ENCODE measurements at places on chromosomes 3 and 15.

GRCh38 chr15:97652700-97653167, 307.8 kb upstream of the ARRDC4 start:
- DNase-seq, result peak; percentile 47

GRCh38 chr3:24522146-24522579, 27.5 kb upstream of the THRB start:
- no peak for DNase-seq

DNA sequence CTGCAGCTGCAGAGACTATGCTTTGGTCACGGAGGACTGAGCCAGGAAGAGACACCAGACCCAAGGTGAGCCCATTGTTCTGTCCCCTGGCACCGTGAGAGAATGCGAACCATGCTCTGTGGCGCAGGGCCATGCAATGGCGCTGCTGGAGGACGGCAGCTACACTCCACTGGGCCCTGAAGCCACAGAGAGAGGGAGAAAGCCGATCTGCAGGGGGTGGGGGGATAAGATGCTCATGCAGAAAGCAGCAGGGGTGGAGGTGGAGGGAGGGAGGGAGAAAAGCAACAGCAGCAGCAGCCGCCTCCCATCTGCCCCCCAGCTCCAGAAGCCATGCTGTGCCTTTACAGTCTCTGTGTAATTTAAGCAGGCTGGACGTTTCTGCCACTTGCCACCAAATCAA, 5.3 kb downstream of the BDH1 start:
- DNase-seq, result no peak

GRCh38 chr15:64586984-64587383, 126.6 kb downstream of the ZNF609 start:
- no peak for DNase-seq

GRCh38 chr3:44887101-44887500, 12.7 kb downstream of the TGM4 start:
- no peak for DNase-seq

DNA sequence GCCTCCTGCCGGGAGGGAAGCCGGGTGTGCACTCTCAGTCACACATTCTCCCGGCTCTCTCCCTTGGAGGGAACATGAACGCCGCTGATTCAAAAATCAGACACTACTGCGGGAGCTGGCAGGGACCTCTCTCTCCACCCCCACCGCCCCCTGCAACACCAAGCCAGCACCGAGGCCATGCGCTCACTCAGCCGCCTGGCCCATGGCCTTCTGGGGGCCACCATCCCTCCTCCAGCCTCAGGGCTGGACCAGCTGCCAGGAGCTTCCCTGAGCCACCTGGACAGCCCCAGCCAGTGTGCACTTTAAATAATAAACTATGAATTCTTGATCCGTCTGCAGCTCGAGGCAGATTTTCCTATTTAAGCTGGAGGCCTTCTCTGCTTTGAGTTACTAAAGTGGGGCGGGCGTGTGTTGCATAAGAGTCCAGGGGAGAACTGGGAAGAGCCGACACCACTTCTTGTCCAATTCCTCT, 30.6 kb downstream of the ADAMTS17 start:
- no peak for DNase-seq

GRCh38 chr3:62798000-62798399, 77.2 kb downstream of the CADPS start:
- DNase-seq, result no peak

DNA sequence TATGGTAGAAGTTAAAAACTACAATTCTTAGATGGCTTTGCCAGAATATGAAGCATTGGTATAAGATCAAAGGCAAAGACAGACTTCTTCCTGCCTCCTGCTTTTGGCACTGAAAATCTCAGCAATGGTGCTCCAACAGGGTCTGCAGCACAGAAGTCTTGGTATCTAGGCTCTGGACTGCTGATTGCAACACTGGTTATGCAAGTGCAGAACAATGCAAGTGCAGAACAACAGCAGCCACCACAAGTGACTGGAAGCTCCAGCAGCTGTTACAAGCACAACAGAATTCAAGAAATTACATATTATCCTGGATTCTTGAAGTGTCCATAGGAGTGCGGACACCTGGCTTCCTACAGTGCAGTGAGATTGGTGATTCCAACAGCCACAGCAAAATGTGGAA, 33.7 kb downstream of the ZBTB20 start:
- DNase-seq, result no peak

DNA sequence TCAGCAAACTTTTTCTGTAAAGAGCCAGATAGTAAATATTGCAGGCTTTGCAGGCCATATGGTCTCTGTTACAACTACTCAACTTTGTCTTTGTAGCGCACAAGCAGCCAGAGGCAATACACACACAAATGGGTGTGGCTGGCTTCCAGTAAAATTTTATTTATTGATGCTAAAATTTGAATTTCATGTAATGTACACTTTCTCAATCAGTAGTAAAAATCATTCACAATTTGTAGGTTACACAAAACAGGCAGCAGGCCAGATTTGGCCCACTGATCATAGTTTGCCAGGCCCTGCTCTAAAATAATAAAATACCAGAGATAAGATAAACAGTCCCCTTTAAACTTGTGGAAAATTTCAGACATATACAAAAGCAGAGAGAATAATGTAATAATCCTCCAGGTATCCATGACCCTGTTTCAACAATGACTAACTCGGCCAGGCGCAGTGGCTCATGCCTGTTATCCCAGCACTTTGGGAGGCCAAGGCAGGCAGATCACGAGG, 330.3 kb downstream of the SHQ1 start:
- no peak for DNase-seq

DNA sequence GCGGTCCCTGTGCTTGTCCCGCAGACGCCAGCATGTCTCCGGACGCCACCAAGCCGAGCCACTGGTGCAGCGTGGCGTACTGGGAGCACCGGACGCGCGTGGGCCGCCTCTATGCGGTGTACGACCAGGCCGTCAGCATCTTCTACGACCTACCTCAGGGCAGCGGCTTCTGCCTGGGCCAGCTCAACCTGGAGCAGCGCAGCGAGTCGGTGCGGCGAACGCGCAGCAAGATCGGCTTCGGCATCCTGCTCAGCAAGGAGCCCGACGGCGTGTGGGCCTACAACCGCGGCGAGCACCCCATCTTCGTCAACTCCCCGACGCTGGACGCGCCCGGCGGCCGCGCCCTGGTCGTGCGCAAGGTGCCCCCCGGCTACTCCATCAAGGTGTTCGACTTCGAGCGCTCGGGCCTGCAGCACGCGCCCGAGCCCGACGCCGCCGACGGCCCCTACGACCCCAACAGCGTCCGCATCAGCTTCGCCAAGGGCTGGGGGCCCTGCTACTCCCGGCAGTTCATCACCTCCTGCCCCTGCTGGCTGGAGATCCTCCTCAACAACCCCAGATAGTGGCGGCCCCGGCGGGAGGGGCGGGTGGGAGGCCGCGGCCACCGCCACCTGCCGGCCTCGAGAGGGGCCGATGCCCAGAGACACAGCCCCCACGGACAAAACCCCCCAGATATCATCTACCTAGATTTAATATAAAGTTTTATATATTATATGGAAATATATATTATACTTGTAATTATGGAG, 79.1 kb downstream of the SMAD6 start:
- no peak for DNase-seq

DNA sequence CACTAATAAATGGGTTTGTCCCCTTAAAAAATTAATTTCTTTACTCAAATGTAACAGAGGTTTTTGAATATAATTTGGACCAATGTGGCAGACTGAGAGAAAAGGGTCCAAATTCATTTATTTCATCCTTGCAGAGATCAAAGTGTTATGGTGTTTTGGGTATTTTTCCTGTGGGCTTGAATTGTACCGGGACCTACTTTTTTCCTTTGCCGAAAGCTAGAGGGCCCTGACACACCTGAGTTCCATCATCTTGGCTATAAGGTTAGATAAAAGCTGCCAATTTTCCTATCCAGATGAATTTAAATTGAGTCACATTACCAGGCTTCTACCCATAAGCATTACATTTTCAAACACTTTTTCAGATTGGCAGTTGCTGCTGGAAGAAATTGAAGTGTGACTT, 908 bp downstream of the CCNB2 start:
- DNase-seq, result no peak

DNA sequence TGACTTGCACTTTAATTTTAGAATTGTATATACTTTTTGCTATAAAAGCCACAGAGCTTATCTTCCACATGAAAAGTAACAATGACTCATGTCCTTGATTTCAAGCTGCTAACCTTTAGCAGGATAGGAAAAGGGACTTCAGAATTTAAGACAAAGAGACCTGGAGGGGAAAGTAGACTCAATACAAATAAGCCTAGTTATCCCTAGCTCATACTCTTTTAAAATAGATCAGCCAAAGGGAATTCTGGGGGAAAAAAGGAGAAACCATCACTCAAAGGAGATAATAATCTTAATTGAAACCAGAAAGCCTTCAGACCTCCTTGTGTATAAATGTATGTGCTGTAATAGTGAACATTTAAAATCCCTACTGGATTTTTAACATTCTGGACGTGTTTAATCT, 930.3 kb downstream of the NTRK3 start:
- DNase-seq, result no peak

DNA sequence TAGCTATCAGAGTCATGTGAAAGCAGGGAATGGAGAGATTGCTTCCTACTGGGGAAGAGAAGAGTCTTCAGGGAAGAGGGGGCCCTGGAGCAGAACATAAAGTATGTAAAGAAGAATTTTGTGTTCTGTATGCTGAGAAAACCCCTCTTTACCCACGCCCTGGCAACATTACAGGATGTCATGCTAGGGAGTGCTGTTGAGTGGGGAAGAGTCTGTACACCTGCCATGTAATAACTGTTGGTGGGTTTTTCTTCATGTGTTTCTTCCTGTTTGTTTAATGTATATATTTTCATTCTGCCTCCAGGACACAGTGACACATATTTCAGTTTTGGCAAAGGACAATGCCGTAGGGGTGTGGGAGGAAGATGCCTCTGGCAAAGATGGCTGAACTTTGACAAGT, 122.8 kb upstream of the LPP start:
- no peak for DNase-seq

DNA sequence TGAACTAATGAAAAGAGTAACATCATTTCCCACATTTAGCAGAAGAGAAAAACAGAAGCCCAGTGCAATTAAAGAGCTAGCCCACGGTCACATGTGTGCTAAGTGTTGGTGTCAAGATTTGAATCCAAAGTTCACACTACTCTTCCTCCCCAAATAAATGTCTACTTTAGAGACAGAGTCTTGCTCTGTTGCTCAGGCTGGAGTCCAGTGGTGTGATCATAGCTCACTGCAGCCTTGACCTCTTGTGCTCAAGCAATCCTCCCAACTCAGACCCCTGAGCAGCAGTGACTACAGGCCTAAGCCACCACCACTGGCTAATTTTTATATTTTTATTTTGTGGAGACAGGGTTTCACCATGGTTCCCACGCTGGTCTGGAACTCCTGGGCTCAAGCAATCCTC, 4.8 kb downstream of the OSBPL10 start:
- no peak for DNase-seq

GRCh38 chr3:34008191-34008590, 209.8 kb downstream of the PDCD6IP start:
- DNase-seq, result no peak

DNA sequence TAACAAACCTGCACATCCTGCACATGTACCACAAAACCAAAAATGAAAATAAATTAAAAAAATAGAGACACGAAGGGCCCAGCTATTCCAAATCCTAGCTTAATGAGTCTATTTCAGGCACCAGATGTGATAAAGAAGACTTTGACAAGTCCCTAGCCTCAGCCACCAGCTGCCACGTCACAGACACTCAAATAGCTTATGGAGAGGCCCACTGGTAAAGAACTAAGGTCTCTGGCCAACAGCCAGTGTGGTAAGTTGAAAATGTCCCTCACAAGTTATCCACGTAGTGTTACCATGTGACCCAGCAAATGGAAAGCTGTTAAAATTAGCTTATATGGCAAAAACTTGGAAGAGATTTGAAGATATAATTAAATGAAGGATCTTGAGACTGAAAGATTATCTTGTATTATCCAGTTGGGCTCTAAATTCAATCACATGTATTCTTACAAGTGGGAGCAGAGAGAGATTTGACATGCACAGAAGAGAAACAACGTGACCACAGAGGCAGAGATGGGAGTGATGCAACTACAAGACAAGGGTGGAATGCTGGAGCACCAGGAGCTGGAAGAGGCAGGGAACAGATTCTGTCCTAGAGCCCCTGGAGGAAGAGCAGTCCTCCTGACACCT, 10.9 kb downstream of the ACSBG1 start:
- no peak for DNase-seq

- no peak for DNase-seq
Observed at GRCh38 chr15:90047956-90048575, 46.9 kb downstream of the ZNF710 start.

DNA sequence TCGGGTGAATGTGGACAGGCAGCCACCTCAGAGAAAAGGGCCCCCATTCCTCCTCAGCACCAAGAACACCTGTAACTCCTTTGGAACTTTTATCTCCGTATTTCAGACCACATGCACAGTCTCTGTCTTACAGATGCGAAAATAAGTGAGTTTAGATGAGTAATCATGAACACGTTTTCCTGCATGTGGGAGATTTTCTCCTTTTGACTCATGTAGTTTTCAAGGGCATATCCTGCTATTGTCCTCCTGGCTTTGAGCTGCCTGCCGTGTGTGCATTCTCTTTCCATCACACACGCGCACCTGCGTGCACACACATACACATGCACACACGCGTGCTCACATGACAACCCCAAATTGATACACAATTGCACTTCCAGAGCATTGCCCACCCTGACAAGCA, 239.2 kb downstream of the GABRG3 start:
- no peak for DNase-seq

- DNase-seq, result no peak
Observed at GRCh38 chr15:80467311-80467714, 63.1 kb downstream of the ARNT2 start.

GRCh38 chr15:77598644-77599043, 34.1 kb downstream of the LINGO1 start:
- DNase-seq, result no peak

DNA sequence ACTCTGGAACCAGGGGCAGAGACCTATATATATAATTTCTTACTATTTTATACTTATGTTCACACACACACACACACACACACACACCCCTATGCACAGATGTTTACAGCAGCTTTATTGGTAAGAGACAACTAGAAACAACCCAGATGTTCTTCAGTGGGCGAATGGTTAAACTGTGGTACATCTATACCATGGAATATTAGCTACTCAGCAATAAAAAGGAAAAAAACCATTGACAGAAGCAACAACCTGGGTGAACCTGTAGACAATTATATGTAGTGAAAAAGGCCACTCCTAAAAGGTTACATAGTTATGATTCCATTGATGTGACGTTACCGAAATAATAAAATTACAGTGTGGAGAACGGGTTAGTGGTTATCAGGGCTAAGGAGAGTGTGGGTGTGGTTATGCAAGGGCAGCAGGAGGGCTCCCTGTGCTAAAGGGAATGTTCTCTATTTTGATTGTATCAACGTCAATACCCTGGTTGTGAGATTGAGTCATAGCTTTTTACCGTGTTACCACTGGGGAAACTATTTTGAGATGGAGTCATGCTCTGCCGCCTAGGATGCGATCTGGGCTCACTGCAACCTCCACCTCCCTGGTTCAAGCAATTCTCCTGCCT, 85.5 kb downstream of the FLNB start:
- no peak for DNase-seq

DNA sequence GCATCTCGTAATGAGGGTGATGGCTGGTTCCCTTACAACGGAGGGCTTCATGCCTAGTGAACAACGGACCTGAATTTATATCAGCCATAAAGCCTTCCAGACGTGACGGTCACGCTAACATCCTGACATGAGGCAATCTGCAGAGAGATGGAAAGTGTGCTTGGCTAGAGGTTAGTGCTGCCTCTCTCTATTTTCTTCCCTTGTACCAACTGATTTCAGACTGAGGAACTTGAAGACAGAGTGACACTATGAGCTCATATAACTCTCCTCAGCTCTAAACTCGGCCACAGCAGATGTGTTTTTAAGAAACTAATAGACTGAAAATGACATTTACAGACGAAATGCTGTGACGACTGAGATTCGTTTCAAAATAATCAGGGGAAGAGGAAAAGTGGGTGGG, 122.4 kb downstream of the XXYLT1 start:
- no peak for DNase-seq
